ENCODE measurements at places on chromosomes 4 and X.

GRCh38 chr4:65983061-65983460 is 312.8 kb upstream of the EPHA5 start:
- DNase-seq, result no peak

- DNase-seq, result no peak
Measured at GRCh38 chr4:7985891-7986441, 46.3 kb upstream of the AFAP1 start.

DNA sequence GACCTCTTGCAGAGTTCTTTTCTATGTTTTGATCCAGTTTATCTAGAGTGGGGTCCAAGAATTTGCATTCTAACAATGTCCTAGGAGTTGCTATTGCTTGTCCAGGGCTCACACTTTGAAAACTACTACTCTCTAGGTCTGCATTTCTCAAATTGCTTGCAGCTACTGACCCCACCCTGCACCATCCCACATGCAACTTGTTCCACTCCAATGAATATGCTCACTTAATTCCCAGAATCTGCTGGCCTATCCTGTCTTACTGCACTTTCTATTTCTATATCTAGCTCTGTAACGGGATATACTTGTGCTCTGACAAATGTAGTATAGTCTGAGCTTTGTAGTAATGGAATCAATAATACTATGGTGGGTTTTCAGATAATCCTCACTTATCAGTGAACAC is 570.3 kb downstream of the IQCM start:
- no peak for DNase-seq

- DNase-seq, result no peak
Measured at GRCh38 chrX:19212037-19212436, 89.8 kb upstream of the ADGRG2 start.

DNA sequence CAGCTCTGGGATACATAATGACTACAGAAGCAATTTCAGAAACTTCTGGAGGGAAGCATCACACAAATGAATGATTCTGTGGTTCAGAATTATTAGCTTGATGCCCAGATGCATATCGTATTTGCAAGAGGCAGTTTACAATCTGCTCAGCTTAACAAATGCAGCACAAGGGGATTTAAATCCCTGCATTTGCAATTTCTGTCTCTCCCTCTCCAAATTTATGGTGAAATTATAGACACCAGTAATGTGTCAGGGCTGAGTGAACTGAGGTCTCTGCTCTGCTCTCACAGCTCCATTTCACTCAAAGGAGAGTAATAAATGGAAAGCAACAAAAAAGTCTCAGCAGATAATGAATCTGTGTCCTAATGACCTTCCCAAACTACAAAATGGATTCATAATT is 80.2 kb downstream of the TMEM156 start:
- DNase-seq, result no peak

GRCh38 chr4:88981993-88982392 is 75.0 kb downstream of the FAM13A start:
- DNase-seq, result no peak

GRCh38 chrX:107484002-107484726 is 34.7 kb downstream of the FRMPD3 start:
- no peak for DNase-seq

DNA sequence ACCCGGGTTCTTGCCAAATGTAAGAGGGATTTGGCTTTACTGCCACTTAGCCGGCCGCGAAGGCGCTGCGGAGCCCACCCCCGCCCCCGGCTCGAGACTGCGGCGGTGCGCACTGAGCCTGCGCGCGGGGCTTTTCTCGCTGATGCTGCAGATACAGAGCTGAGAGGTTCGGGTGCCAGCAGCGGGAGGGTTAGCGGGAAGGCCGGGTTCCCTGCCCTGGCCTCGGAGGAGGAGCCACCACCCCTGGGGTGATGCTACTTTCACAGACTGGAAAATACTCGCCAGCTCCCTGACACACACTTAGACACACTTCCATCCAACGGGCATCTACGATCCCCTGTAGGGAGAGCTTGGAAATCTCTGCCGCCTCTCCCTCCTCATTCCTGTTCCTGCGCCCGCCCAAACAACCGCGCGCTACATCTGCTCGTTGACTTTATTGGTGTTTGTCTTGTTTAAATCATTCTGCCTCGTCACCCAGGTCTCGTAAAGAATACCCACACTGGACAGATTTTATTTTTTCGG is 2.1 kb upstream of the PCDH7 start:
- DNase-seq, result no peak

DNA sequence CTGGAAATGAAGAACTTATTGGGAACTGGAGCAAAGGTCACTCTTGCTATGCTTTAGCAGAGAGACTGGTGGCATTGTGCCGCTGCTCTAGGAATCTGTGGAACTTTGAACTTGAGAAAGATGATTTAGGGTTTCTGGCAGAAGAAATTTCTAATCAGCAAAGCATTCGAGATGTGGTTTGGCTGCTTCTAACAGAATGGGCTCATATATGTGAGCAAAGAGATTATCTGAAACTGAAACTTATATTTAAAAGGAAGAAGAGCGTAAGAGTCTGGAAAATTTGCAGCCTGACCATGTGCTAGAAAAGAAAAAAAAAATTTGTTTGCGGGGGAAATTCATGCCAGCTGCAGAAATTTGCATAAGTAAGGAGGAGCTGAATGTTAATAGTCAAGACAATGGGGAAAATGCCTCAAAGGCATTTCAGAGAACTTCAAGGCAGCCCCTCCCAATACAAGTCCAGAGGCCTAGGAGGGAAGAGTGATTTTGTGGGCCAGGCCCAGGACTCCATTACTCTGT is 35.9 kb upstream of the PAPSS1 start:
- no peak for DNase-seq
